Right kidney (tissue), 9 donors: ENCODE measurements at places on chromosomes 16 and 17.

GRCh38 chr16:24289166-24289700, 33.1 kb downstream of the CACNG3 start:
- no peak for DNase-seq

DNA sequence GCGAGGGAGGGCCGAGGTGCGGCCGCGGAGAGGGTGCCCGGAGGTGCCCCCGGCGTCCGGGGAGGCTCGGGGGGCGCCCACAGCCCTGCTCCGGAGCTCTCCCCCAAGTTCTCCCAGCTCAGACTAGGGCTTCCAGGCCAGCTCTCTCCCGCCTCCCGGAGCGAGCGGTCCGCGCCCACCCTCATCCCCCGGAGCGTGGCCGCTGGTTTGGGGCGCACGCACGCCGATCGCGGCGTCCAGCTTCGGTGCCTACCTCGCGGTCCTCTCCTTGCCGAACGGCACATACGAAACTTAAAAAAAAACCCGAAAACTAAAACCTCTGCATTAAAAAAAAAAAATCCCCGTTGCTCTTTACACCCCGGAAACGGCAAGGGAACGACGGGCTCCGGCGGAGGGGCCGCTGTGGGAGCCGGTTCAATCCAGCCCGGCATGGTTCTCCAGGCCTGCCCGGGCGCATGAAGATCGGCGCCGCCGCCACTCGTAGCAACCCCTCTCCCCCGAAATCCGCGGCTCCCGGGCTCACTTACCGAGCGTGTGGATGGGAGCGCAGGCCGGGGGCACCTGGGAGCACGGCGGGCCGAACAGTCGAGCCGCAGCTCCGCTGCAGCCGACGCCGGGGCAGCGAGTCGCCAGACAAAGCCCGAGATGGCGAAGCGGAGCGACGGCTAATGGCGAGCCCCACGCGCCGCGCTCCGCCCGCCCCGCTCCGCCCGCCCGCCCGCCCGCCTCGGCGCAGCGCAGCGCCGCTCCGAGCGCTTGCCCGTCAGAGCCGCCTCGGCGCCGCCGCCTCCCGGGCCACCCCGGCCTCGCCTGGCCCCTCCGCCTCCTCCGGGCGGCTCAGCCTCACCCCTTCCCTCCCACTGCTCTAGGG, 973 bp upstream of the UBTF start:
- DNase-seq: peak; percentile 91

GRCh38 chr16:29790949-29791844, 646 bp downstream of the KIF22 start:
- no peak for DNase-seq

GRCh38 chr16:61590577-61590976, 445.7 kb downstream of the CDH8 start:
- DNase-seq: no peak

- DNase-seq: no peak
These were observed 59.8 kb upstream of the FBXO47 start for GRCh38 chr17:39026980-39027451.

DNA sequence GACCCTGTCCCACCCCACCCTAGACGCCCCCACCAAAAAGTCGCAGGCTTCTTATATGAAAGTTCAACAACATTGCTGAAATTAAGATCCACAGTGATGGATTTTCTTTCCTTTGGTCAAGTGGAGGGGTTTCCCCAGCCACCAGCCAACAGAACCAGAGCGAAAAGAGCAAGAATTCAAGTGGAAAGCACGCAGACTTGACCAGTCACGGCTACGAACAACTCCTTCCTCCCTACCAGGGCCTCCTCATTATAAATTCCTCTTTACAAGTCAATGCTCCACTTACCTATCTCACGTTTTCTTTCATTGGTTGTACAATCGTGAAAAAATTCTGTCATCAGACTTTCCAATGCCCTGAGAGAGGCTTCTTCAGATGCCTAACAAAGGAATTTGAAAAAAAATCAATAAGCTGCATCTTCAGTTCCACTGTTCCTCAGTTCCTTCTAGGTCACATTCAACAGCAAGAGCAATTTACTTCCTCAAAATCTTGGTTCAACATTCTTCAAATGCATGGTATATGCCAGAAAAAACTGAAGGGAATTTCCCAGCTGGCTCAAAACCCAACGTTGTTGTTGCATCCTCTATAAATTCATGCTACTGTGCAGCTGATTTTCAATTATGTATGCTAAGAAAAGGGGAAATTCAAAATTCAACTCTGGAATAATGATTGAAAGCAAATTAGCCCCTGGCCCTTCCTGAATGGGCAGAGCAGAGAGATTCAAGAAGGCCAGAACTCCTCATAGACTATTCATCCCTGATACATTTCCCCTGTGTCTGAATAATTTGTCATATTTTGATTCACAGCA, 30.9 kb downstream of the XPO6 start:
- DNase-seq: no peak

GRCh38 chr16:72098936-72099335, 5.3 kb downstream of the DHX38 start:
- DNase-seq: no peak
